Left hindlimb (tissue), 1 donor: ENCODE measurements at places on chromosomes 5 and 9.

DNA sequence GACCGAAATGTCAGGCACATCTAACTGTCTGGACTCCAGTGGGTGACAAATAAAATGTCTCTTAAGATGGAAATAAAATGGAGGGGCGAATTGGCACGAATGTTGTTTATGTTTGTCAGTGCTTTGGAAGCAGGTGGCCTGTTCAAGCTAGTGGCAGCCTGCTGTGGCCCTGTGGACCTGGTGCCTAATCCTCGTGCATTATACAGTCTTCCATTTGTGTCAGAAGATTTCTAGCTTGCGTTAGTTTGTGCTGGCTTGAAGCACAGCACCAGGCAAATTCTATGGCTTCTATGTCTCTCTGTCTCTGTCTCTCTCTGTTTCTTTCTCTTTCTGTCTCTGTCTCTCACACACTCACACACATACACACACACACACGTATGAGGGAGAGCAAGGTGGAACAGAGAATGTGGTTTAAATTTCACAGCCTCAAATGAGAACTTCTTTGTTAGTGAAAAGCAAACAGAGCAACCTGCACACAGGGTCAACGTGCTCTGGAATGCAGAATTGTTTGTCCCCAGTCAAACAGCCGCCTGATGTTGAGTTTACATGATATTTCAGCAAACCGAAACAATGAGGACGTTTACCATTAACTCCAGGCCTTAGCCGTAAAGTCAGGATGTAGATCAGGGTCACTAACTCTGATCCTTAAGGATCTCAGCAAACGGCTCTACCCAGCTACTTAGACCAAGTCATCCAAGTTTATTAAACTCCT is 39.0 kb upstream of the CD180 start:
- DNase-seq: no peak

DNA sequence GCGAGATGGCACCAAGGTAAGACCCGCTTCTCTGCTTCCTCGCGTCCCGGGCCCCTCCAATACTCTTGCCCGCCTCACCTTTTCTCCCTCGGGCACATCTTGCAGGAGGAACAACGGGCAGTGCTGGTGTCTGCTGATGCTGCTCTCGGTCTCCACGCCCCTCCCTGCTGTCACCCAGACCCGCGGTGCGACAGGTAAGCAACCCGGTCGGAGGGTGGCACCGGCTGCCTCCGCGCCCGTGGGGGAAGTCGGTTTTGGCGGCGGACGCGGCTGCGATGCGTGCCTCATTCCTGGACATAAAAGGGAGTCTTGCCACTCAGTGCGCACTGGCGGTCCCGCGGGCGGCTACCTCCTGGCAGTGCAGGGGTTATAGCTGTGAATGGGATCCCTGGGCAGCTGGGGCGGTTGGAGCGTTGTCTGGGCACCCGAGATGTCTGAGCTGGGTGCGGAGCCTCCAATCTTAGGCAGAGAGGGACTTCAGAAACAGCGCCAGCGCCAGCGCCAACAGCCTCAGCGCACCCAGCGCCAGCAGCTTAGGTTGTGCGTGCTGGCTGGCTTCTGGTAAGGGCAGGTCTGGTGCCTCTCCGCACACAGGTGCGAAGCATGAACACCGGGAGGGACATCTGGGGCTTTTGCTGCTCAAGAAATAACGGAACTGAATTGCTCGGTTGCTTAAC is 488 bp downstream of the COL15A1 start:
- no peak for DNase-seq

GRCh38 chr9:110446171-110446570 is 108.5 kb upstream of the TXNDC8 start:
- no peak for DNase-seq

- DNase-seq: no peak
These were observed 58.7 kb upstream of the TNFSF8 start for GRCh38 chr9:114988962-114989599.

GRCh38 chr9:130276955-130277354 is 11.4 kb downstream of the HMCN2 start:
- DNase-seq: no peak

DNA sequence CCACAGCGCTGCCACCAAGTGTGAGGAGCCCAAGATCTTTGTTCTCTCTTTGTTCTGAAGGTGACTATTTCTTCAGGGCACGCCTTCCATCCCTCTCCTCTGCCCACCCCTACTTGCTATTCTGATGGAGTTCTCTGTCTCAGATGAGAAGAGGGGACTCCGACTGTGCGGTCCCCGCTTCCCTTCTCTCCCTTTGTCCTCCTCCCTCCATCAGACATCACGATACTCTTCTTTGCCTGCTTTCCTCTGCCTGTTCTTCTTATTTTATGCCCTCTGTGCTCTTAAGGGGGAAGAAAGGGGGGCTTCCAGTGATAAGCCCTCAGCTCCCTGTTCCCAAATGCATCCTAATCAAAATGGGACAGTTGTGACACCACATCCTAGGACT is 307.8 kb downstream of the RAB3C start:
- DNase-seq: no peak

GRCh38 chr9:95027914-95028852 is 289.3 kb downstream of the FANCC start:
- no peak for DNase-seq

GRCh38 chr9:69168709-69169217 is 5.3 kb upstream of the TJP2 start:
- no peak for DNase-seq

- DNase-seq: no peak
These were observed 1.3 kb upstream of the MTAP start for GRCh38 chr9:21800931-21801682.

- no peak for DNase-seq
These were observed 161.1 kb downstream of the MAST4 start for GRCh38 chr5:66757219-66757833.

DNA sequence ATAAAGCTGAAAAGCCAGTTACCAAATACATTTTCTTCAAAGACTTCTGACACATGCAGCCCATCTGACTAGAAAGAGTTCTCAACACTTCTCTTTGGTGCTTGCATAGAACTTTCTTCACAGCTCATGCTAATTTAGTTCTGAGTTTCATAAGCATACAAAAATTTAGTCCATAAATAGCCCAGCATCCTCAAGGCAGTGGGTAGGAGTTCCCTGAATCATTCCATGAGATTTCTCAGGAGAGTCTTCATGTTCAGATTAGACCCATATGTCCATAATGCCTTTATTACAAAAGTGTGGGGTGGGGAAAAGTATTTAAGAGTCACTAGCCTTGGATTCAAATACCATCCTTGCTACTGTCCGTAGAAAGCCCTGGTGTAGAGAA is 290.2 kb upstream of the RGMB start:
- no peak for DNase-seq

GRCh38 chr5:173745123-173745522 is 128.7 kb upstream of the BOD1 start:
- no peak for DNase-seq

DNA sequence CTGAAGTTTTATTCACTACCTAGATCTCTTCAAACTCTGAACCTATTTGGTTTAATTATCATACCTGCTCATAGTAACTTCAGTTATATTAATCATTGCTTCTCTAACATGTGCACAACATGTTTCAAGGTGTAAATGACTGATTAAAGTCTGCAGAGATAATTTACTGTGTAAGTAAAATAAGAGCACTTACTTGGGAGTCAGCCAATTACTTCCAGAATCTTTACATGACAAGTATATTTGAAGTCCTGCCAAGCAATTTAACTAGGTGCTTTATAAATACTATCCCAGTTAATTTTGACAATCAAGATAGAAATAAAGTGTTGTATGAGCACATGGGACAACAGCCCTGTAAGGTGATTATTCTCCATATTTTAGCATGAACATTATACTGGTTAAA is 109.9 kb downstream of the RFX3 start:
- DNase-seq: no peak

GRCh38 chr9:112764344-112764743 is 13.8 kb downstream of the SNX30 start:
- no peak for DNase-seq

GRCh38 chr9:107239474-107239873 is 43.6 kb upstream of the RAD23B start:
- DNase-seq: no peak

DNA sequence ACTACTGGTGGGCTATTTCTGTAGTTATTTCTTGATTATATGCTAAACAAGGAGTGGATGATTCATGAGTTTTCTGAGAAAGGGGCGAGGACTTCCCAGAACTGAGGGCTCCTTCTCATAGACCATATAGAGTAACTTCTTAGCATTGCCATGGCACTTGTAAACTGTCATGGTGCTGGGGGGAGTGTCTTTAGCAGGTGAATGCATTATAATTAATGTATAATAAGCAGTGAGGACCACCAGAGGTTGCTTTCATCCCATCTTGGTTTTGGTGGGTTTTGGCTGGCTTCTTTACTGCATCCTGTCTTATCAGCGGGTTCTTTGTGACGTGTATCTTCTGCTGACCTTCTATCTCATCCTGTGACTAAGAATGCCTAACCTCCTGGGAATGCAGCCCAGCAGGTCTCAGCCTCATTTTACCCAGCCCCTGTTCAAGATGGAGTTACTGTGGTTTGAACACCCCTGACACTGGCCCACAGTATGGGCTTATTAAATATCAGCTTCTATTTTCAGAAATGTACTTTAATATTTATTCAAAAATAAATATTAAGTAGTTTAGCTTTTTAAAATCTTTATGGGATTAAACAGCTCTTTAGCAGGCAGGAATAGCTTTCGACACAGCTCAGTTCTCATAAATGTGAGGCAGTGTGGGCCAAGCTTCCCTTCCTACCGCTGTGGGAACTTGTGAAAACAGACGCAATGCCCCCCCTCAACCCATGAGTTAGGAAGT is 44.4 kb downstream of the GALNT12 start:
- no peak for DNase-seq

- DNase-seq: no peak
These were observed 7.1 kb upstream of the FAF2 start for GRCh38 chr5:176440927-176441706.

- DNase-seq: no peak
These were observed 684.1 kb downstream of the SEMA5A start for GRCh38 chr5:8861764-8862163.

GRCh38 chr9:19252174-19252884 is 21.8 kb downstream of the DENND4C start:
- no peak for DNase-seq

GRCh38 chr5:33688066-33688465 is 203.7 kb downstream of the ADAMTS12 start:
- DNase-seq: no peak

DNA sequence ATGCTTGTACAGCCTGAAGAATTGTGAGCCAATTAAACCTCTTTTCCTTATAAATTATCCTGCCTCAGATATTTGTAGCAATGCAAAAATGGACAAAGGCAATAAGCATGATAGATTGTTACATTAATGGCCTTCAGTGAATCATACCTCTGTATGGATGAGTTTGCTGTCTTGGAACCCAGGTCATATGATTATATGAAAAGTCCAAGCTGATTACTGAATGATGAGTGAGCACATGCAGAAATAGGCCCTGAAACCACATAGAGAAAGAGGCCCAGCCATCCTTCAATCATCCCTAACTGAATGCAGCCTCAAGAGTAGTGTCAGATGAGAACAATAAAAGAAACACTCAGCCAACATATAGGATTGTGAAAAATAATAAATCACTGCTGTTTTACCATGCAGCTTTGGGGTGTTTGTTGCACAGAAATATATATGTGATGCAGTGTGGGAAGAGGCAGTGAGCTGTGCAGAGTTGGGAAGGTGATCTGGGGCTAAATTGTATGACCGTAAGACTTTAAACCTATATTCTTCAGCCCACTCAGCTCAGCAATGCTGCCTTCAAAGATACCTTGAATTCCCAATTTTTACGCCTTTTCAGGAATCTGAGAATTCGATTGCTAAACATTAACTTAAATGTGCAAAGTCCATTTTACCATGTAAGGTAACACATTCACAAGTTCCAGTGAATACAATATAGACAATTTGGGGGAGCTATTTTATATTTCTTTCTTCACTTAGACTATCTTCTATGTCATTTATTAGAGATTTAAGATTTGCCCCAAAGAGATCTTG is 36.3 kb upstream of the SHISAL2B start:
- no peak for DNase-seq

GRCh38 chr5:93704996-93705395 is 36.4 kb downstream of the POU5F2 start:
- DNase-seq: no peak

DNA sequence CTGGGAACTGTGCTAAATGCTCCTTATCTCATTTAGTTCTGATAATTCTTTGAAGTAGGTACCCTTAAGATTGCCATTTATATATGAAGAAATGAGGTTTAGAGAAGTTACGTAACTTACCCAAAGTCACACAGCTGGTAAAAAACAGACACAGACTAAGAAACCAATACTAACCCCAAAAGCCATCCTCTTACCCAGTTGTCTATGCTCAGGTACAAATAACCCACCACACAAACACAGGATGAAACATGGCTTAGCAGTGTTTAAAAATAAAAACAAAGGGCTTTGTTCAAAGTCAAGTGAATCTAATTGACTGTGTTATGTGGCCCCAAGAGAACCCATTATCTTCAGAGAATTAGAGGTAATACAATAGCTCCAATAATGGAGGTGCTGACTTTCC is 37.0 kb upstream of the IL7R start:
- no peak for DNase-seq

GRCh38 chr5:23895614-23896013 is 388.2 kb downstream of the PRDM9 start:
- no peak for DNase-seq

DNA sequence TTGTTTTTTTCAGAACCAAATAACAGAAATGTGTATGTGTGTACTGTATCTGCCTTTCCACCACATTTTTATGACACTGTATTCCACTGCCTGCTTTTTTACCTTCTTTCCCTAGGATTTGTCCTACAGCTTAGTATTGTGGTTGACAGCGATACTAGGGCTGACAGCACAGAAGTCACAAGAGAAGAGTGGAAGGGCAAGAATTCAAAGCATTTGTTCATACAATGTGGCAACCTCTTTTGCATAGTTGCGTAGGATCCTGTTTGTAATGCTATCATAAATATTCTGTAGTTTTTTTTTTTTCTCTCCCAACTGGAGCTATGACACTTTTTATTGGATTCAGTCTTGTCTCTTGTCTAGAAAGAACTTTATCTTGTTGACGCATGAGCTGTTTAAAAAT is 5.6 kb upstream of the BNIP1 start:
- no peak for DNase-seq

- no peak for DNase-seq
These were observed 21.7 kb downstream of the SLC9A3 start for GRCh38 chr5:502325-503079.

DNA sequence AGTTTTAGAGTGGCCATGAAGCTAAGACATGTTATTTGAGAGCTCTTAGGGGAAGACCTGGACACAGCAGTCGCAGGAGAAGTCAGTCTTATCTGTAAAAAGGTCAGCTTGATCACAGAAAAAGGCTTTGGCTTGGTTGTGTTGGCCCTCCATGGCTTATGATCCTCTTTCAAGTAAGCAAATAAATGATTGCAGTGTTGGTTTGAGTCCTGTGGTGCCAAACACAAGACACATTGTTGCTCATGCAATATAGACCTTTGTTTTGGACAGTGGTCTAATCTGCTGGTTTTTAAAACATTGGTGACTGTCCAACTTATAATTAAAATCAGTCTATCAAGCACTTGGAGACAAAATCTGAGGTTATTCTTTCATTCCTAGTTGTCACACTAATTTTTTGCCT is 54.0 kb downstream of the DOCK8 start:
- no peak for DNase-seq

- DNase-seq: no peak
These were observed 180.1 kb upstream of the MVB12B start for GRCh38 chr9:126146254-126147145.
